NCI-H1092 (cell line): ENCODE measurements at places on chromosomes 1 and 21.

- no peak for DNase-seq
Measured at GRCh38 chr21:33151941-33152731, 77.6 kb upstream of the IFNAR2 start.

DNA sequence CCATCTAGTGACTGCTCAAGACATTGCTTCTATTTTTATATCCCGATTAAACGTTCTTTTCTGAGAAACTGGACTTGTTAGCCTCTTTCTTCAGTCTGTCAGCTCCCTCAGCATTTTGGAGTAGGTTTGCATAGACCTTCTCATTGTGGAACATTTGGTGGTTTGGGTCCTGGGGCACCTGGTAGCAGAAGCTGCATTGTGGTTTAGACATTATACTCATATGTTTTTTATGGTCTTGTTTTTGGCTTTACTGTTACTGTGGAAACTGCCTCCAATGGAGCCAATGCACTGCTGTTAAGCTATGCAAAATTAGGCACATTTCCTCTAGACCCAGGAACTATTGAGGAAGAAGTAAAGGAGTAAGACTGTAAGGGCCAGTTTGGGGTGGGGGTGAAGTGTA is 36.7 kb upstream of the LRRC8B start:
- no peak for DNase-seq

GRCh38 chr1:165053351-165053750 is 303.2 kb downstream of the LMX1A start:
- no peak for DNase-seq

- no peak for DNase-seq
Measured at GRCh38 chr1:241782396-241782795, 65.6 kb upstream of the EXO1 start.

- DNase-seq: peak; percentile 26
Measured at GRCh38 chr1:21232044-21232443, 55.3 kb upstream of the EIF4G3 start.

DNA sequence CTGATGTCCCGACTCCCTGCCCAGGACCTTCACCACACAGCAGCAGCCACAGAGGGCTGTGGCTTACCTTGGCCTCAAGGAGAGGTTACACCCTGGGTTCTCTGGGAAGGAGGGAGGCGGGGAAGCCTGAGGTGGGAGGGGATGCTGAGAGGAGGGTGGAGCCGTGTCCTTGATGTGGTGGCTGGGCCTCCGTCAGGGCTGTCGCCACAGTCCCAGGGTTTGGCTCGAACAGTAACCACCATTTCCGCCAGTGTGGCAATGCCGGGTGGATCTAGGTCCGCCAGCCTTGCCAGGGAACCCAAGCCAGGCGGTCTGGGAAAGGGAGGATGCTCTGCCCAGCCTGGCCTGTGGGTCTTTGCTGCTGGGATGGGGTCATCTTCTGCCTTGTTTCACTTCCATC is 18.4 kb upstream of the CDCA8 start:
- no peak for DNase-seq

- no peak for DNase-seq
Measured at GRCh38 chr1:236175642-236176336, 33.5 kb downstream of the GPR137B start.

DNA sequence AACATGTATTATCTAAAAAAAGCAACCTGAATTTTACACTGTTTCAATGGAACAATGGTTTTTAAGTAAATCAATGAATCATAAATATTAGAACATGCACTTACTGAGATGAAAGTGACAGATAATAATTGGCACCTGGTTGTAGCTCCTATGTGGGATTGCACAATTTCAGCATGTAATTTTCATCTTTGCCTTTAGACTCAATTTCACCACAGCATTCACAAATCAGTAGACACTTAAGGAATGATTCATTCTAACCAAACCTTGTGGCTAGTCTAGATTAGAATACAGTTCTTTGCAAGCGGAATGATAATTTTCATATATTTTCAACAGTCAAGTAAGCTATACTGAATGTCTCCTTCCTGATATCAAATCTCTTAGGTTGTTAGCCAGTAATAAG is 853.4 kb downstream of the KCNT2 start:
- DNase-seq: no peak

- DNase-seq: no peak
Measured at GRCh38 chr1:231157311-231157710, 4.5 kb upstream of the TRIM67 start.

GRCh38 chr1:228420968-228421826 is 4.5 kb upstream of the TRIM17 start:
- DNase-seq: no peak

GRCh38 chr1:230793463-230793745 is 46.2 kb downstream of the CAPN9 start:
- DNase-seq: no peak

- DNase-seq: no peak
Measured at GRCh38 chr1:18927082-18927653, 24.8 kb upstream of the ALDH4A1 start.

DNA sequence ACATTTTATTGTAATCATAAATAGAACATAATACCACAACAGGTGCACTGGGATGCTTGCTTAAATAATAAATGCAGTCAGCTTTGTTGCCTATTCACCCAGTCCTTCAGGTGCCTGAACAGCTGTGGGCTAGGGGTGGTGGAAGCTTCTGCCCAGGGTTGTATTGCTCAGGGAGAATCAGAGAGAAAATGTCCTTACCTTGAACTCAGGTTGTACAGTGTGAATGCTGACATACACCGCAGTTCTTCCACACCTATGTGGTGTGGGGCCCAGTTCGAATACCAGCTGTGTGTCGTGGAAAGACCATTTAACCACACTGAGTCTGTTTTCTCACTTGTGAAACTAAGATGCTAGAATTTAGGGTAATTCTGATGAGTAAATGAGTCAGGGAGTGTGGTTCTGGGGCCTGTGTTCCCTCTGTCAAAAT is 115.7 kb upstream of the ATP1A1 start:
- DNase-seq: no peak

DNA sequence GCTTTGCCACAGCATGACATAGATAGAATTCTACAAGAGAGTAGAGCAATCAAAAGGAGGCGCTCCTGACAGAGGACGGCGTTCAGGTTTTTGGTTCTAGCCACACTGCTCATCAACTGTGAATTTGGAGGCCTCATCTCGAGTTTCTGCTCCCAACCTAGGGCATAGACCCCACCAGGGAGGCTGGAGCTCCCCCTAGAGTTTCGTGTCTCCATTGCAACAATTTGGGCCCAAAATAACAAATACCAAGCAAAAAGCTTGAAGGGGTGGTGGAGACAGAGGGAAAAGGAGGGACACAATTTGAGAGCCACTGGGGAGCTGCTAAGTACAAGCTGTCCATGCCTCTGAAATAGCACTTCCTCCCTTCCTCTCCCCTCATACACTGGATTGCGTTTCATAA is 297.0 kb downstream of the GPATCH2 start:
- DNase-seq: peak; percentile 50

GRCh38 chr1:240486611-240487010 is 125.3 kb downstream of the GREM2 start:
- no peak for DNase-seq

GRCh38 chr1:52403566-52404115 is 582 bp downstream of the ORC1 start:
- DNase-seq: no peak
